ENCODE measurements at places on chromosomes 5 and 9. TPM values are rescaled to one million over a fixed set of nuclear protein-coding genes. Genes with fewer than 3 reads are reported as not detected.

GRCh38 chr9:91937056-91937455, 13.0 kb downstream of the ROR2 start:
- DNase-seq = no peak
- H3K27me3 ChIP-seq = no peaks in the 10 kb centered on the region
- no peaks in the 10 kb centered on the region for H3K4me1 ChIP-seq
- H3K27ac ChIP-seq = no peak overlapping the region

GRCh38 chr5:159893040-159893695, 23.1 kb upstream of the ADRA1B start:
- no peaks in the 10 kb centered on the region for H3K36me3 ChIP-seq
- H3K4me1 ChIP-seq = no peaks in the 10 kb centered on the region
- H3K27me3 ChIP-seq = no peaks in the 10 kb centered on the region
- DNase-seq = no peak
- H3K4me3 ChIP-seq = no peak overlapping the region

- no peak overlapping the region for H3K27ac ChIP-seq
- H3K36me3 ChIP-seq = no peaks in the 10 kb centered on the region
- H3K4me3 ChIP-seq = no peak overlapping the region
- peak; percentile 4 for DNase-seq
- peaks cover 15% of the 10 kb centered on the region for H3K4me1 ChIP-seq
- no peaks in the 10 kb centered on the region for H3K27me3 ChIP-seq
These were observed 247.4 kb upstream of the RASA1 start for GRCh38 chr5:87020099-87020934.

DNA sequence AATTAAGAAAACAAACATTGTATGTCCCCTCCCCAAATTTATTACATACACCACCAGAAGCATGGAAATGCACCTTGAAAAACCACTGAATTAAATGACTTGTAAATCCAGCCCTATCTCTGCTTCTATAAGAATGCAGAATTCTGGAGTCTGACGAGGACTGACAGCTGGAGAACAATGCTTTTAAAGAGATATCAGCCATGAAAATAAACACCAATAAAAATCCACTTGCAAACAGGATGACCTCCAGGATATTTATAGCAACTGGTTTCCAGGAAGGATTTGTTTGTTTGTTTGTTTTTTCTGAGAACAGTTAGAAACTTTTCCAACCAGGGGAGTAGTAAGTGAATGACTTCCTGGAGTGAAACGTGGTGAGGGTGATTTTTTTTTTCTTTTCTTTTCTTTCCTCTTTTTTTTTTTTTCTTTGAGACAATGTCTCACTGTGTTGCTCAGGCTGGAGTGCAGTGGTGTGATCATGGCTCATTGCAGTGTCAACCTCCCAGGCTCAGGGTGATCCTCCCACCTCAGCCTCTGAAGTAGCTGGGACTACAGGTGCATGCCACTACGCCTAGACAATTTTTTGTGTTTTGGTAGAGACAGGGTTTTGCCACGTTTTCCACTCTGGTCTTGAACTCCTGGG, 38.7 kb upstream of the SLC36A1 start:
- DNase-seq = no peak
- no peaks in the 10 kb centered on the region for H3K4me1 ChIP-seq
- no peak overlapping the region for H3K27ac ChIP-seq
- H3K4me3 ChIP-seq = no peak overlapping the region
- no peaks in the 10 kb centered on the region for H3K36me3 ChIP-seq

GRCh38 chr9:99513441-99514112, 291.5 kb downstream of the SEC61B start:
- DNase-seq = no peak
- no peaks in the 10 kb centered on the region for H3K4me1 ChIP-seq
- H3K36me3 ChIP-seq = no peaks in the 10 kb centered on the region
- H3K27me3 ChIP-seq = peaks cover 4% of the 10 kb centered on the region
- no peak overlapping the region for H3K4me3 ChIP-seq
- H3K27ac ChIP-seq = no peak overlapping the region

GRCh38 chr5:58275516-58275915, 184.4 kb downstream of the PLK2 start:
- no peaks in the 10 kb centered on the region for H3K4me1 ChIP-seq
- H3K4me3 ChIP-seq = no peak overlapping the region
- H3K36me3 ChIP-seq = no peaks in the 10 kb centered on the region
- DNase-seq = no peak

DNA sequence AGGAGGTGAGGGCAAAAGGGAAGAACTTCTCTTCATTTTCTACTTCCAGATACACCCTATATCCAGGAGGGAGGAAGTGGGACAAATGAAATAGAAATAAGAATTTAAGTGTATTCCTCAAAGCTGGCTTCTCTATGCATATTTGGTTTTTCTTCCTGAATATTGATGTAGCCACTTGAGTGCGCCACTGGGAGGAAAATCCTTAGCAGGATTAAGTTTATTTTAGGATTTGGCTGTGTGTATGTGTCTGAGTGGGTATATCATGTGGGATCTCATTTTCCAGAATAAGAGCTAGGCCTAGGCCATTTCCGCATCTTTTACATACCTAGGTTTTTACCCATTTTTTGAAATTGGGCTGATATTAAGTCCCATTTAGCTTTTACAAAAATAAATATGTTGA, 42.5 kb downstream of the MAP1B start:
- H3K36me3 ChIP-seq = no peaks in the 10 kb centered on the region
- H3K27me3 ChIP-seq = no peaks in the 10 kb centered on the region
- no peak overlapping the region for H3K27ac ChIP-seq
- no peaks in the 10 kb centered on the region for H3K4me1 ChIP-seq
- DNase-seq = no peak

DNA sequence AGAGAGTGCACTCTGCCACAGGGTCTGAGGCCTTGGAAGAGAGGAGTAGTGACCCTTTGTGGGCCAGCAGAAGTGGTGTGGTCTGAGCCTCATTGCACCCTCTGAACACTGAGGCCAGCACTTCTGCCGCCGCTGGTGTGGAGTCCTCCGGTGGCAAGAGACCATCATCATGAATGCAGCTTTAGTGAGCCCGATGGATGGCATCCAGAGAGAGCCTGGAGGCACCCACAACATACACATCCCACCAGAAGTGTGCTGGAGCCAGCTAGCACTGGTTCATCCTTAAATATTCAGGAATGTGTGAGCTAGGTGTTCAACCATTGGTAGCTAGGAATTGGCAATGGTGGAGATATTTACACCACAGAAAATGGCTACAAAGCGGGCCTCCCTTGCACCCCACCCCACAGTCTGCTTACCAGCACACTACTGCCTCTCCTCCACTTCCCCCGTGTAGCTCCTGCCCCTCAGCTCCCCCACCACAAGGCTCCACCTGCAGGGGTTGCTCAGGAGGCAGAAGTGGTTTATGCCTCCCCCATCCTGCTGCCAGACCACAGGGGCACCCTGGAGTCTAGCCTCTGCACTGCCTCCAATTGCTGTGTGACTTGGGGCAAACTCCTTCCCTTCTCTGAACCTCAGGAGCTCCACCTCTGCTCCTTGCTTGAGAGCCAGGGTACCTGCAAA, 16.4 kb downstream of the SLC6A7 start:
- no peaks in the 10 kb centered on the region for H3K36me3 ChIP-seq
- peaks cover 16% of the 10 kb centered on the region for H3K4me1 ChIP-seq
- H3K27me3 ChIP-seq = no peaks in the 10 kb centered on the region
- H3K27ac ChIP-seq = no peak overlapping the region
- no peak for DNase-seq

- H3K36me3 ChIP-seq = no peaks in the 10 kb centered on the region
- no peaks in the 10 kb centered on the region for H3K4me1 ChIP-seq
- no peak overlapping the region for H3K27ac ChIP-seq
- no peaks in the 10 kb centered on the region for H3K27me3 ChIP-seq
These were observed 22.8 kb upstream of the ZNF618 start for GRCh38 chr9:113853333-113853732.

DNA sequence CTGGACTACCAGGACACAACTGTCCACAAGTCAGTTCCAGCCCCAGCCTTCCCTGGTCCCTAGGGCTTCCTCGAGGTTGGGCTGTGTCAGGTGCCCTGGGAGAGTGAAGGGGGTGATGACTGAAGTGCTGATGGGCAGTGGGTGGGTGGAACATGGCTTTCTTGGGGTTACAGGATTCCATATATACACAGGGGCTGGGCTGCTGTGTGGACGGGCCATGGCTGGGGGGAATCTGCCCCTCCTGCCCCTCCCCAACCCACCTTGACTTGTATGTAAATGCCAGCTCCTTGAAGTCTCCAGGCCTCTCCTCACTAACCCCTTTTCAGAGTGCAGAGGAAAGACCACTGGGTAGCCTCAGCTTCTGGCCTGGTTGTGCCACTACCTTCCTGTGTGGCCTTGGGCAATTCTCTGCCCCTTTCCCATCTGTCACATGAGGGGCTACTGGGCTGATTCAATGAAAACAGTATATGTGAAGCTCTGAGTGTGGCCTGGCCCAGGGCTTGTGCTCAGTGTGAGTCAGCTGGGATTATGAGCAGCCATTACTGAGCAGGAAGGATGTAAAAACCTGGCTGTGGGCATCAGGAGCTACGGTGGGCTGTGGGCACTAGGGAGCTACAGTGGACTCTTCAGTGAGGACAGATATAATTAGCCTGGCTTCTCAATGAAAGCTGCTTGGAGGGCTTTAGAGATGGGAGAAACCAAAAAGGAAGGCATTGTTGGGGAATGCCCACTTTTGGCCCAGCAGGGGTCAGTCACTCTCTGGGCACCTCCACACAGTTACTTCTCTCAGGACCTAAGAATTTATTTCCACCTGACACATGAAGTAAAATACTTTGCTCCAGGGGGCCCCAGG, 23.3 kb downstream of the PITX1 start:
- H3K4me3 ChIP-seq = no peak overlapping the region
- no peaks in the 10 kb centered on the region for H3K27me3 ChIP-seq
- no peaks in the 10 kb centered on the region for H3K36me3 ChIP-seq
- H3K27ac ChIP-seq = no peak overlapping the region
- DNase-seq = no peak
- no peaks in the 10 kb centered on the region for H3K4me1 ChIP-seq

GRCh38 chr5:164555809-164556208, 1050.4 kb downstream of the MAT2B start:
- H3K36me3 ChIP-seq = no peaks in the 10 kb centered on the region
- no peak overlapping the region for H3K27ac ChIP-seq
- no peak for DNase-seq
- no peak overlapping the region for H3K4me3 ChIP-seq
- no peaks in the 10 kb centered on the region for H3K4me1 ChIP-seq

DNA sequence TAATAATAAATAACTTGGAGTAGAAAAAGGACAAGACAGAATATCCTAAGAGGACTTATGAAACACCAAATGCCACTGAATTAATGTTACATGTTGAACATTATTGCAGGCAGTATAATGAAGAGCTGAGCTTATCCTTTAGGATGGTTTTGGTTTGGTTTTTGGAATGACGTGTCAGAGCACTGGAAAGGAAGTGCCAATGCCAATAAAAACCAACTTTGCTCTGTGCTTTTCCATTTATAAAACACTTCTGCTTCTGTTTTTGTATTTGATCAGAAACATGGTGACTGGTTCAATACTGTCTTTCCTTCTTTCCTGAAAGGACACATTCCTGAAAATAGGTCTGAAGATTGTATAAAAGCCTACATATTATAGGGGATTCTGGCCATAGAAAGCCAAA, 4.2 kb downstream of the MEGF10 start:
- H3K27me3 ChIP-seq = no peaks in the 10 kb centered on the region
- H3K27ac ChIP-seq = no peak overlapping the region
- no peaks in the 10 kb centered on the region for H3K4me1 ChIP-seq

DNA sequence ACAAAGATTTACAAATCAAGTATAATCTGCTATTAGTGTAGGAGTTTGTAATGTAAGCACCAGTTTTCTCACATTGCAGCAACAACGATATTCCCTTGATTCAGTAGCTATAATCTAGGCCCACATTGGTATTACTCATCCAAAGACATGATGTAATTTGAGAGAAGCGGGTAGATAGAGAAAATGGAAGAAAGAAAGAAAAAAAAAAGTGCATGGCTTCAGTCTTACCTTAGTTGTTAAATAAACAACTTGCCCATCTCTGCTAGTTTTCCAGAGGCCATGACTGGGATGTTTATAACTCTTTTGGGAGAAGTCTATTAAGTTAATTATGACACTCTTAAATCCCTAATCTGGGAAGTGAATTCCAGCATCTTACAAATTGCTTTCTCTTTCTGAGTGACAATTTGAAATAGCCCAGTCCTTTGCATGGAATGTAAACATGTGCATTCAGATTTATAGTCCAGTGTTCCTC, 2.8 kb downstream of the MELK start:
- H3K4me1 ChIP-seq = peaks cover 11% of the 10 kb centered on the region
- H3K27ac ChIP-seq = no peak overlapping the region
- H3K4me3 ChIP-seq = no peak overlapping the region

- no peaks in the 10 kb centered on the region for H3K36me3 ChIP-seq
- DNase-seq = no peak
- no peak overlapping the region for H3K27ac ChIP-seq
- no peaks in the 10 kb centered on the region for H3K4me1 ChIP-seq
- no peak overlapping the region for H3K4me3 ChIP-seq
- no peaks in the 10 kb centered on the region for H3K27me3 ChIP-seq
These were observed 132.7 kb upstream of the MAP1B start for GRCh38 chr5:71974622-71975021.

GRCh38 chr9:35618854-35619799, 914 bp upstream of the CD72 start:
- peak; percentile 37 for DNase-seq
- H3K36me3 ChIP-seq = no peaks in the 10 kb centered on the region
- H3K27ac ChIP-seq = peak overlapping the region; percentile 54
- H3K4me3 ChIP-seq = no peak overlapping the region
- peaks cover 34% of the 10 kb centered on the region for H3K4me1 ChIP-seq

- H3K36me3 ChIP-seq = no peaks in the 10 kb centered on the region
- H3K4me3 ChIP-seq = no peak overlapping the region
- no peaks in the 10 kb centered on the region for H3K4me1 ChIP-seq
- no peak for DNase-seq
- no peaks in the 10 kb centered on the region for H3K27me3 ChIP-seq
These were observed 24.8 kb downstream of the HSPB3 start for GRCh38 chr5:54480296-54480695.

- H3K27ac ChIP-seq = no peak overlapping the region
- no peaks in the 10 kb centered on the region for H3K27me3 ChIP-seq
- DNase-seq = no peak
- no peaks in the 10 kb centered on the region for H3K4me1 ChIP-seq
- H3K36me3 ChIP-seq = no peaks in the 10 kb centered on the region
These were observed 37.5 kb downstream of the ANKDD1B start for GRCh38 chr5:75648712-75649111.

GRCh38 chr9:116572095-116572748, 114.9 kb upstream of the TRIM32 start:
- DNase-seq = no peak
- H3K4me3 ChIP-seq = no peak overlapping the region
- no peaks in the 10 kb centered on the region for H3K27me3 ChIP-seq
- H3K4me1 ChIP-seq = no peaks in the 10 kb centered on the region

DNA sequence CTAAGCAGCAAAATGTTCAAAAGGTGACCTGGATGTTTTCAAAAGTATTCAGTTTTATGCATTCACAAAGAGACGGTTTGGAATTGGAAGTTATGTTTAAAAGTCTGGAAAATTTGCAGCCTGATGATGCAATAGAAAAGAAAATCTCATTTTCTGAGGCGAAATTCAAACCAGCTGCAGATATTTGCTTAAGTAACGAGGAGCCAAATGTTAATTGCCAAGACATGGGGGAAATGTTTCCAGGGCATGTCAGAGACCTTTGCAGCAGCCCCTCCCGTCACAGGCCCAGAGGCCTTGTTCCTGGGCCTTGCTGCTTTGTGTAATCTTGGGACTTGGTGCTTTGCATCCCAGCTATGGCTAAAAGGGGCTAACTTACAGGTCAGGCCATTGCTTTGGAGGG, 228.2 kb downstream of the MAN2A1 start:
- no peaks in the 10 kb centered on the region for H3K36me3 ChIP-seq
- no peak overlapping the region for H3K27ac ChIP-seq
- H3K27me3 ChIP-seq = no peaks in the 10 kb centered on the region
- DNase-seq = no peak
- H3K4me1 ChIP-seq = peaks cover 29% of the 10 kb centered on the region

The PHYHD1 gene
- total RNA-seq = 0.20 TPM

The PCDHGA5 gene
- total RNA-seq = 0.09 TPM

The MLANA gene
- not detected for total RNA-seq

The KLHL9 gene
- 16.0 TPM for total RNA-seq

The HTR4 gene
- not detected for total RNA-seq

The PCDHA13 gene
- total RNA-seq = not detected

The COL15A1 gene
- total RNA-seq = not detected
